ENCODE measurements at places on chromosomes 11 and 22.
A peak's percentile ranks its signal among the peaks of the same experiment; 100 is the strongest.

- no peak for DNase-seq
Measured at GRCh38 chr11:75199412-75199955, 41.1 kb upstream of the TPBGL start.

- no peak for DNase-seq
Measured at GRCh38 chr22:48749555-48750227, 1078.0 kb downstream of the BRD1 start.

DNA sequence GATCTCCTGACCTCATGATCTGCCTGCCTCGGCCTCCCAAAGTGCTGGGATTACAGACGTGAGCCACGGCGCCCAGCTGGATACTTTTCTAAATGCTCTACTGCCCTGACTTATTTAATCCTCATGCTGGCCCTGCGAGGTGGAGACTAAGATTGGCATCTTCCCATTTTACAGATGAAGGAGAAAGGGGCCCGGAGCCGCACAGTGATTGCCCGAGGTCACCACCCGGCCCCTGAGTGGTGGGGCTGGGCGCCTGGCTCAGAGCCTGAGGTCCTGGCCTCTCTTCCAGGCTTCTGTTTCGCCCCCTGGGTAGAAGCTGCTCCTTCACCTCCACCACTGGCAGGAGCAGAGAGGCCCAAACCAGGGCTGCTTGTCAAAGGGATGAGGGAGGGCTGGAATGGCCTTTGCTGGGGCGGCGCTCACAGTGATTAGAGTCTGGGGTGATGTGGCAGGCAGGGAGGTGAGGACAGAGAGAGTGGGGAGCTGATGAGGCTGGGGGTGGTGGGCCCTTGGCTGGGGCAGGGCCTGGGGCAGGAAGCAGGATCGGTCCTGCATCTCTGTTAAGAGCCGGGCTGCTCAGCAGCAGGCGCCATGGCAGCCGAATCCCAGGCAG is 15.4 kb upstream of the MPPED1 start:
- no peak for DNase-seq

GRCh38 chr11:126268361-126268707 is 361 bp downstream of the SRPRA start:
- no peak for DNase-seq

DNA sequence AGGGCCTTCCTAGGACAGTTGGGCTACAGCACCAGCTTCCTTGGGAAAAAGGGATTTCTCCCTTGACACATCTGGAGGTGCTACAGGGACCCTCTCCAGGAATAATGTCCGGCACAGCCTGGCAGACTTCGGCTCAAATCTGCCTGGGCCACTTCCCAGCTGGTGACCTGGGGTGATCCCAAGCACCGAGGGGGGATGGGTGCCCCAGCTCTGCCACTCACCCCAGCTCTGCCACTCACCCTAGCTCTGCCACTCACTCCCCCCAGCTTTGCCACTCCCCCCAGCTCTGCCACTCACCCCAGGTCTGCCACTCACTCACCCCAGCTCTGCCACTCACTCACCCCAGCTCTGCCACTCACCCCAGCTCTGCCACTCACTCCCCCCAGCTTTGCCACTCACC is 9.9 kb downstream of the OSBPL5 start:
- DNase-seq: no peak

- DNase-seq: no peak
Measured at GRCh38 chr11:57290288-57290687, 34.5 kb downstream of the TNKS1BP1 start.

DNA sequence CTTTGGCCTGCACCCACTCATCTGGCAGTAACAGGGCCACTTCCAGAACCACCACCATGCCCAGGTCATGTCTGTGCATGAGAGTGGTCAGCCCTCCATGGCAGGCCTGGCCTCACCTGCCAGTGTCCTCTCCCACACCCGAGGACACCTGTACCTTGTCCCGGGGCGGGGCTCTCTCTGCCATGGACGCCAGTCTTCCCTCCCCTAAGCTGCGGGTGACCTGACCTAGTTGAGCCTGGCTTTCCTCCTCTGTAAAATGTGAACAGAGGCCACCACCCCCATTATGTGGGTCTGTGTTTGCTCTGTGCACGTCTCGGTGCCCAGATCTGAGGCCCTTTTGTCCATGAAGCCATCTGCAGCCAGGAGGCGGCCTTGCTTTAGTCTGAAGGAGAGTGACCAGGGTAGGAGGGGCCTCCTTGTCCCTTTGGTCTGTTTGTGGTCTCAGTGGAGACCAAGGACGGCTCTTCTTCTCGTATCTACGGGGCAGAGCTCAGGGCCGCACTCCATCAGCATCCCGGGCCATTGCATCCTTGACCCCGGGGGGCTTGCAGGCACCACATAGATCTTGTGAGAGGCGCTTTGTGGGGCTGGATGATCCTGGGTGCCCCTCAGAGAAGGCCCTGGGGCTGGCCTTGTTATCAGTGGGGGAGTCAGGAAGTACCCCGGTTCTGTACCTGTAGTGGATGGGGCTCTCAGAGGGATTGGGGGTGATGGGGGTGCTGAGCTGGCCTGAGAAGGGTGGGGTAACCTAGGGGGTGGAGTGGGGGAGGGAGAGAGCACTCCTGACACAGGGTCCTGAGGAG is 121.6 kb downstream of the KCNQ1 start:
- DNase-seq: no peak

- DNase-seq: peak; percentile 3
Measured at GRCh38 chr11:115590254-115590653, 86.0 kb upstream of the CADM1 start.

- DNase-seq: no peak
Measured at GRCh38 chr22:41661088-41661487, 27.6 kb downstream of the SNU13 start.

DNA sequence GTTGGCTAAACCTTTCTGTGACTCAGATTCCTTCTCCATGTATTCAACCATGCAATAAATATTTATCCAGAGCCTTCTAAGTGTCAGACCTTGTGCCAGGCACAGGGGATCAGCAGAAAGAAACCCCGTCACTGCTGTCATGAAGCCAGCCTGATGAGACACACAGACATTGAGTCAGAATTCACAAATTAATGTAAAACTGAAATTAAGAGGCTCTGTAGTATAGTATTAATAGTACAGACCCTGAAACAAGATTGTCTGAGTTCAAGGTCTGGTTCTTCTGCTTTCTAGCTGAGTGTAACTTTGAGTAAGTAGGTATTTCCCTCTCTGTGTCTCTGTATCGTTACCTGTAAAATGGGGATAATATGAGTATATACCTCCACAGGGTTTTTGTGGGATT is 46.9 kb downstream of the ME3 start:
- DNase-seq: no peak

GRCh38 chr22:28815111-28815510 is 14.7 kb upstream of the XBP1 start:
- DNase-seq: no peak

DNA sequence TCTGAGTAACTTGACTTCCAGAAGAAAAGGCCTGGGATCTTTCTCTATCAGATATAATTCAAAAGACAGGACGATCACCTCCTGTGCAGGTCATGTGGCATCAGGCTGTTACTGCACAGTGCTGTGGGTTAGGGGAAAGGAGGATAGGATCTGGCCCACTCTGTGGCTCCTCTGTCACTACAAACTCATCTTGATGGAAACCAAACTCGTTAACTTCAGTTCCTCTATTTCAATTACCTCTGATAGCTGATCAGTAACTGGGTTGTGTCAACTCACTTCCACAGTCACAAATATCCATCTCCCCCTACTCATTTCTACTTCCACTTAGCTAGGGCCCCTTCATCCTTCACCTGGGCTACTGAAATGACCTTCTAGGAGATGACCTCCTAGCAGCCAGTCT is 95.2 kb downstream of the RCN1 start:
- no peak for DNase-seq

- no peak for DNase-seq
Measured at GRCh38 chr11:67178421-67178820, 59.4 kb downstream of the KDM2A start.

- no peak for DNase-seq
Measured at GRCh38 chr11:73957654-73958361, 7.0 kb downstream of the DNAJB13 start.

DNA sequence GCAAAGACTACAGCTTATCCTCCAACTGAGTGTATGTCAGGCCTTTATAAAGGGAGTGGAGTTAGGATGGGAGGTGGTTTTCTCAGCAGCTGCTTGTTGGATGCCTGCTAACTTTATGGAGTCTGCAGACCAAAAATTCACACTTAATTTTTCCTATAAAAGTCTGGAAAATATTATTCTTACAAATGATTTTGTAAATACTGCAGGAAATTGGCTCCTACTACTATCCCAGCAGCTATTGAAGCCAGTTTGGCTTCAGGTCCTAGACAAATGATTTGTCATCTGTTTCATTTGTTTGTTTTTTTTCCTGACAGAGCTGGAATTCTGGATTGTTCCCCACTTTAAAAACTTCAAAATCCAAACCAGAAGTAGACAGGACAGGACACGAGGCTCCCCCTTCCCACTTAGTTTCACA is 292.5 kb downstream of the TMEM135 start:
- no peak for DNase-seq

All from NCI-H2107 (cell line).